Hindlimb muscle (tissue), 1 donor: ENCODE measurements at places on chromosomes 13 and 19. TPM values are rescaled to one million over a fixed set of nuclear protein-coding genes. Genes with fewer than 3 reads are reported as not detected.

Gene HMG20B
- 36.5 TPM for polyA plus RNA-seq

Gene ZNF444
- 24.5 TPM for polyA plus RNA-seq

DNA sequence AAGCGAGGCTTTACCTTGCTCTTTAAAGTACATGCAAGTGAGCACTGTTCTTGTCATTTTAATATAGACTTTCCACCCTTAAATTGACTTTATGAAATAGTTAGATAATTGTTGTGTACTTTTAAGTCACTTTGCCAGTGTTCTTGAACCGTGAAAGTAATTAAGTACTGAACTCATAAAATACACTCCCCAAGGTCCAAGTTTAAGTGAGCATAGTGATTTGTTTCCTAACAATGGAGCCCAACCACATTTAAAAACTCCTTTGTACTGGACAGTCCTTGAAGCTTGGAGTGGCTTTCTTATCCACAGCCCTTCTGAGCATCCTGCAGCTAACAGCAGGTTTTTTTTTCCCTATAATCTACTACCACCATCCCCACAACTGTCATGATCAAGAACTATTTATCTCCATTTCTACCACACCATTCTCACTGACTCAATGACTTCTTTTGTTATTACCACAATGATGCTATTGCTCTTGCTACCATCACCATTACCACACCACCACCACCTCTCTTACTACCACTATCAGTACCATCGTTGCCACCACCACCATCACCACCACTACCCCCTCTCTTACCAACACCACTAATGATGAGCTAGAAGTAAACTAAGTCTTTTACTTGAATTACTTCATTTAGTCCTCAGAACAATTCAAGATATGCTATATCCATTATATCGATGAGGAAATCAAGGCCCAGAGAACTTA is 452.6 kb downstream of the DIAPH3 start:
- DNase-seq: peak; percentile 19

DNA sequence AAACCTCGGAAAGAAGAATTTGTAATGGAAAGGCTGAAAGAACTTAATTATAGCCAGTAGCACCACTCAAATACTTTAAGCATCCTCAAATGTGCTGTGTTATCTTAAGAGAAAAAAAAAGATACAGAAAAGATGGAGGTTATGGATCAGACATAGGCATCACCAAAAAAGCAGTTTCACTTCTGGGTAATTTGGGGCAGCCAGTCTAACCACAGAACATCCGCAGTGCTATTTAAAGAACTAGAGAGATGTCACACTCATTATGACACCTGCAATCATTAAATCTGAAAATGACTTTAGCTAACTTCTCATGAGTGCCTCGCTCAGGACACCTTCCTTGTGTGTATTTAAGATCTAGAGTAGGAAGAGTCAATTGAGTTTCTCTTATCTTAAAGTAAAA is 211.8 kb downstream of the RBM26 start:
- DNase-seq: no peak

- DNase-seq: no peak
Observed at GRCh38 chr13:22451327-22451741, 729.4 kb upstream of the SGCG start.
